ENCODE measurements at places on chromosomes 12 and 14.
A peak's percentile ranks its signal among the peaks of the same experiment; 100 is the strongest.

GRCh38 chr12:46679754-46680153 is 146.0 kb downstream of the SLC38A4 start:
- DNase-seq, result no peak

- DNase-seq, result no peak
Observed at GRCh38 chr12:31732926-31733548, 4.2 kb upstream of the AMN1 start.

- DNase-seq, result no peak
Observed at GRCh38 chr12:69688021-69688420, 11.1 kb downstream of the BEST3 start.

DNA sequence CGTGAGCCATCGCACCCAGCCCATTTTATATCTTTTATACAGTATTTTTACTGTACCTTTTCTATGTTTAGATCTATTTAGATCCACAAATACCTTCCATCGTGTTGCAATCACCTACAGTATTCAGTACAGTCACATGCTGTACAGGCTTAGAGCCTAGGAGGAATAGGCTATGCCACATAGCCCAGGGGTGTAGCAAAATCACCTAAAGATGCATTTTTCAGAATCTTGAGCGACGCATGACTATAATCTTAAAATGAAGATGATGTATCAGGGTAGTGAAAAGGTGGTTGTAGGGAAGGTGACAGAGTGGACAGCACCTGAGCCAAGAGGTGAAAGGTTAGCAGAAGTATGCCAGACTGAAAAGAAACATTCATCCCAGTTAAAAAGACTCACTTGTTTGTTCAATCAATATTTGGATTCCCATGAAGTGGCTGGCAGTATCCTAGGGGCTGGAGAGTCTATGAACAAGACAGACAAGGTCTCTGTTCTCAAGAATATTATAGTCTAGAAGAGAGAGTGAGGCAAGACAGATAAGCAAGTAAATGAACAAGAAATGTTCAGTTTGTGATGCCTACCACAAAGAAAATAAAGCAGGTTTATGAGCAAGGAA is 3.6 kb downstream of the SPRING1 start:
- no peak for DNase-seq

DNA sequence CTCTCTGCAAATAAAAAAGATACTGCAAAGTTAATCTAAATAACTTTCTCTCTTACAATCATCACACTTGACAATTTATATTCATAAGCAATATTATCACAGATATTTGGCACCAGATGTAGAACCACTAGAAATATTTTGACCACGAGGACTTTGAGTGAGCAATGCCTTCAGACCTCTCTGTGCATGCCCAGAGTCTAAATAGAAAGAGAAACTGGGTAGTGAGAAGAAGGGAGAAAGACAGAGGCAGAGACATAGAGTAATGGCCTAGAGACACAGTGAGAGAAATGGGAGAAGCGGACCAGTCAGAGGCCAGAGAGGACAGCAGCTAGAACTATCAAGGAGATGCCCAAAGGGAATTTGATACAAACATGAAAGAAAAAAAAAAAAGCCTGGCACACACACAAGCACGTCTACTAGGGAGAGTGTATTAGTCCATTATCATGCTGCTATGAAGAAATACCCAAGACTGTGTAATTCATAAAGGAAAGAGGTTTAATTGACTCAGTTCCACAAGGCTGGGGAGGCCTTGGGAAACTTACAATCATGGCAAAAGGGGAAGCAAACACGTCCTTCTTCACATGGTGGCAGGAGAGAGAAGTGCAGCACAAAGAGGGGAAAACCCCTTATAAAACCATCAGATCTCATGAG is 41.1 kb downstream of the BMP4 start:
- DNase-seq, result no peak

- no peak for DNase-seq
Observed at GRCh38 chr14:73235531-73236155, 1.7 kb upstream of the PAPLN start.

DNA sequence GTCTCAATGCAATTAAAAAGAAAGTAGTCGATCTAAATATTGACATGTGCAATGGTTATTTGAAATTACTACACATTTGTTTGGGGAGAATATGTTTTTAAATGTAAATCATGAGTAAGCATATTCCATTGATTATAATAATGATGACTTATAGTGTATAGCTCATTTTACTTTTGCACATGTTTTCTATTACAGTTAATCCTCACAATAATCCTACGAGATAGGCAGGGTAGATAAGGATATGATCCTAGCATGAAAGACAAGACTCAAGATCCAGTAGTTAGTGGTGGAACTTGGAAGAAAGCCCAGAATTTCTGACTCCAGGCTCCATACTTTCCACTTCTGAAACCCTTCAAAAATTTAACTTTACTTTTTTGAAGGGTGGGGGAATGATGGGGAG is 94.0 kb downstream of the NAV3 start:
- no peak for DNase-seq

- peak; percentile 78 for DNase-seq
Observed at GRCh38 chr12:89883630-89884389, 175.2 kb upstream of the ATP2B1 start.

GRCh38 chr14:93231129-93231979 is 24.3 kb downstream of the UBR7 start:
- peak; percentile 24 for DNase-seq

DNA sequence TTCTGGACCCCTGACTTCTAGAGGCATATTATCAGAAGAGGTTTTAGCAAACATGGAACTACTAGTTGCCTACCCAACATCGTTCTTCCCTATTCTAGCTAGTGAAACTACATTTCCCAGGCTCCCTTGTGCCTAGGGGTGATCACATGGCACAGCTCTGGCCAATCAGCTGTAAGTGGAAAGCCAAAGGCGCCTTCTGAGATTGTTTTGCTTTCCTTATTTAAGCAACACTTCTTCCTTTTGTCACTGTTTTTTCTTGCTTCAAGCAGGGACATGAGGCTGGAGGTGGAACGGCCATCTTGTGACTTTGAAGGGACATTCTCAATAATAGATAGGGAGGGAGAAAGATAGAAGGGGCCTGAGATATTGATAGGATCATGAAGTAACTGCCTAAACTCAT is 136.7 kb downstream of the ZNF664 start:
- DNase-seq, result no peak

DNA sequence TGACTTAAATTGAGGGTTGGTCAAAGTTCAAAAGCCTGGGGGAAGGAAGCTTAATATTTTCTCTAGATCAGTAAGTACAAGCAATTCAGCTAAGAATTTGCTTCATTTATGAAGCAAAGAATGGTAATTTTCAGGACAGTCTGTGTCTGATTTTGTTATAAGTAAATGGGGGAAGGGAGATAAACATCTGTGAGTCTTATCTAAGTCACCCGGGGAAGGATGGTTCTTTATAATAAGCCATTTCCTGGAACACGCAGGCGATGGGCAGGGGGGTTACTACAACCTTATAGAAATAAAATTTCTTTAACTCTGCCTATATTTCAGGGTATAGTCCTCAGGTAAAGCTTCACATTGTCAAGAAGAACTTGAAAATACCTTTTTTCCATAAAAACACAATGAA is 42.9 kb downstream of the HELB start:
- no peak for DNase-seq

DNA sequence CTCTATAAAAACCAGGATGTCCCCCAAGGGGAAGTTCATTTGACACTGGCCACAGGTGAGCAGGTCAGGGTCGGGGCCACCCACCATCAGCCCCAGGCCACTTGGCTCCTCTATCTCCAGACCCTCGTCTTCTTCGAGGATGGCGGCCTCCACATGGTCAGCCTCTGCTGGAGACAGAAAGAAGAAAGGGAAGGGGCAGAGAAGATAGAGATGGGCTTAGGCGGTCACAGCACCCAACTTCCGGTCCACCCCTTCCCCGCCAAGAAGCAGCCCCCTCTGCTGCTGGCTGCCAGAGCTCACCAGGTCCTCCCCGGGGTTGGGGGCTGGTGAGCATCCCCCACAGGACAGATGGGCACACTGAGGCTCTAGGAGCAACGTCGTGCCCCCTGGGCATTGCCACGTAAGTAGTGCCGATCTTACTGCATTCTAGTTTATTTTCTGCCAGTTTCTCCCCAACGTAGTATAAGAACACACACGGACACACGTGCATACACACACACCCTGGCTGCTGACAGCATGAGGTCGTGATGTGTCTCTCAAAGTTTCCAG is 14.2 kb downstream of the BCL11B start:
- no peak for DNase-seq

DNA sequence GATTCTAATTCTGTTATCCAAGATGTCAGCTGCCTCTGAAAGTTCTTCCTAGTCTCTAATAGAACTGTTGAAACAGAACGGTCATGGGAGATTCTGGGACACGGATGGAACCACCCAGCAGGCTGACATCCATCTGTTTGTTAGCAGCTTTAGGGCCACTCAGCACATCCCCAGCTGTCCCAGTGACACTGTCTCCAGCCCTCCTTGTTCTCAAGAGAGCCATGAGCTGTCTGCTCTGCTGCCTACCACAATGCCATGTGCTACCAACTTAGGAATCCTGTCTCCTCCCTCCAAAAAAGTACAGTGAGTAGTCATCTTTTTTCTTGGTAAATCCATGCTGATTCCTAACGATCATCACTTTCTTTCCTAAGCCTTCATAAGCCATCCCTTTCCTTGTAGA is 130.5 kb downstream of the ZFP36L1 start:
- DNase-seq, result no peak

GRCh38 chr14:54471641-54472040 is 17.1 kb downstream of the GMFB start:
- no peak for DNase-seq

DNA sequence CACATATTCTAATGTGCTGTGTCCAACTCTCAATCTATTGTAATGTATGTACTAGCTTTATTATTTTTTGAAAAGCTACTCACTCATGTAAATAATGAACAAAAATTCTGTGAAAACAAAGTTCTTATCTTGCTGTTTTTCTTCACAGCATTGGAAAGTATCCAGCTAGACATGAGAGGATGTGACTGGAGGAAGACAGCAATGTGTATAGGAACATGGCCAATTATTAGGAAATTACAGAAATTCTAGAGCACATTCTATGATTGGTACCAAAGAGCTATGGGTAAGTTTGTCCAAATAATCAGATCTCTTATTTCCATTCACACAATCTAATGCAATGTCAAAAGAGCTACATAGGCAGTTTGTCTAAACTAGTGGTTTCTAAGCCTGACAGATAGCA is 1100.2 kb downstream of the FSCB start:
- no peak for DNase-seq

DNA sequence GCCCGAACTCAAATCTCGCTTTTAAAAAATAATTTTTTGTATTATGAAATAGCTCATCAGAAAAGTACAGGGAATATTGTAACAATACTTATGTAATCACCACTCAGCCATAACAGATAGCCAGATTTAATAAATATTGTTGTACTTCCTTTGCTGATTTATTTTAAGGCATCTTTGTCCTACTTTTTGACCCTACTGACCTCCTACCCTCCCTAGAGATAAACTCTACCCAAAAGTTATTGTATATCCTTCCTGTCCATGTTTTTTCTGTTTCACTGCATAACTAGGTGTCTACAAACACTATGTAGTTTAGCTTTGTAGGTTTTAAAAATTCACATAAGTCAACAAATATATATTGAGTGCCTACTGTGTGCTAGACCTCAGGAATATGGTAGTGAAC is 25.1 kb downstream of the SOCS2 start:
- DNase-seq, result no peak

DNA sequence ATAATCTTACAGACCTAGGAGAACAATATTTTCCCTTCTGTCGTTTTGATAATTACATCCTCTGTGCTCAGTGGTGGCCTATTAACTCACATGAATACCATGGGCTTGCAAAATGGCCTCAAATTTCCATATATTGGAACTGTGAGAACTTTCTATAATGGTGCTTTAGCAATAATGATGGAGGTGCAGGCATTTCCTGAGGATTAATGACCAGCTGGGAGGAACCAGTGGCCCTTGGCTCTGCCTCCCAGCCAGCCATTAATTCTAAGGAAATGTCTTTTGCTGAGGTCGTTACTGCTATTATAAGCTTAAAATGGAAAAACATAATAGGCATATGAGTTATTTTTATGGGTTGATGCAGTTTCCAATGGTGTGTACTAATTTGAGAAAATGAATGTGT is 33.6 kb downstream of the HMGA2 start:
- DNase-seq, result no peak

- DNase-seq, result no peak
Observed at GRCh38 chr14:26589925-26590324, 7.9 kb downstream of the NOVA1 start.

- no peak for DNase-seq
Observed at GRCh38 chr12:101599771-101600484, 5.2 kb downstream of the MYBPC1 start.

GRCh38 chr14:35435177-35435576 is 30.6 kb upstream of the NFKBIA start:
- DNase-seq, result no peak

DNA sequence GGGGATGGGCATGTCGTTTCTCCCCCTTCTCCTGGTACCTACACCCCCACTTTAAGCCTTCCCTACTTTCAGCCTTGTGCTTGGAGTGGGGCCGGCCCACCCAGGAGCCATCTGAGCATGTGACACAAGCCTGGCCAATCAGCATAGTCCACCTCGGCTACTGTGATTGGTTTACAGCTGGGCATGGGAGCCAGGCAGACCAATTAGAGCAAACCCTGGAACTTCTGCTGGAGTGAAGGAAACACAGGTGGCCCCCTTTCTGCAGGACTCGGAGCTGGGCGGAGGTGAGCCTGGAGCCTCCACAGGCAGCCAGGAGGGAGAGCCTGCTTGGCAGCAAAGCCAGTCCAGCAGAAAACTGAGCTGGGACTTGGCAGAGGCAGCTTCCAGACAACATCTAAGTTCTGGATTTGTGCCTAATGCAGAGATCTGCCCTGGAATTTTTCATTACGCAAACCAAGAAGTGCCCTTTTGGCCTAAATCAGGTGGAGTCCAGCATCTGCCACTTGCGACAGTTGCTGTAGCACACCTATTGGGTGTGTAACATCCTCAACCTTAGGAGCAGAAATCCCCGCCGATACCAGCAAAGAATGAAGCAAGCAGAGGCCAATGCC is 59.5 kb downstream of the SCARB1 start:
- no peak for DNase-seq

- DNase-seq, result no peak
Observed at GRCh38 chr14:75042035-75042434, 9.2 kb downstream of the MLH3 start.

GRCh38 chr12:41970744-41971143 is 173.9 kb downstream of the GXYLT1 start:
- DNase-seq, result no peak

DNA sequence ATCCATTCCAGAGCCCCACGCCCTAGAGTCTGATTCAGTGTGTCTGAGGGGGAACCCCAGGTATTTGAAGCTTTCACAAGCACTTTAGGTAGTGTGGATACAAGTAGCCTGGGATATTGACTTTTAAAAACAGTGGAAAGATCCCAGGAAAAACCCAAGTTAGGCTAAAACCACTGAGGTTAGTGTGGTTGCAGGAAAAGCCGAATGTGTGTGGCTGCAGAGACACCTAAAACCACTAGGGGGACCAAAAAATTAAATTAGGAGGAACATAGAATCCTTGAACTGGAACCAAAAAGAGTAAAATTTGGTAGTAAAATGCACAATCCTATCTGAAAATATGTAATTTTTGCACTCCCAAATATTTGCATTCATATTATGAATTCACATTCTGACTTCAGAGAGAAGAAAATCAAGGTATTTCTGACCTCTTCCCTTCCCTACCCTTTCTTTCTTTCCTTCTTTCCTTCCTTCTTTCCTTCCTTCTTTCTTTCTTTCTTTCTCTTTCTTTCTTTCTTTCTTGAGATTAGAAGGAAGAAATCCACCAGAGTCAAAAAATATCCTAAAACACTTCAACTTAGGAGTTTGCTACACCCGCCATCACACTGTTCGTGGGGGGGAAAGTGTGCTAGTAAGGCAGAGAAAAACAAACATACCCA is 37.8 kb downstream of the SLCO1A2 start:
- peak; percentile 1 for DNase-seq
